ENCODE measurements at places on chromosomes 2 and 18. TPM values are rescaled to one million over a fixed set of nuclear protein-coding genes. Genes with fewer than 3 reads are reported as not detected.

Gene MYCN
- total RNA-seq, result 43.8 TPM

Gene PLCL1
- total RNA-seq, result 28.8 TPM

Gene ANO7
- total RNA-seq, result 2.6 TPM

DNA sequence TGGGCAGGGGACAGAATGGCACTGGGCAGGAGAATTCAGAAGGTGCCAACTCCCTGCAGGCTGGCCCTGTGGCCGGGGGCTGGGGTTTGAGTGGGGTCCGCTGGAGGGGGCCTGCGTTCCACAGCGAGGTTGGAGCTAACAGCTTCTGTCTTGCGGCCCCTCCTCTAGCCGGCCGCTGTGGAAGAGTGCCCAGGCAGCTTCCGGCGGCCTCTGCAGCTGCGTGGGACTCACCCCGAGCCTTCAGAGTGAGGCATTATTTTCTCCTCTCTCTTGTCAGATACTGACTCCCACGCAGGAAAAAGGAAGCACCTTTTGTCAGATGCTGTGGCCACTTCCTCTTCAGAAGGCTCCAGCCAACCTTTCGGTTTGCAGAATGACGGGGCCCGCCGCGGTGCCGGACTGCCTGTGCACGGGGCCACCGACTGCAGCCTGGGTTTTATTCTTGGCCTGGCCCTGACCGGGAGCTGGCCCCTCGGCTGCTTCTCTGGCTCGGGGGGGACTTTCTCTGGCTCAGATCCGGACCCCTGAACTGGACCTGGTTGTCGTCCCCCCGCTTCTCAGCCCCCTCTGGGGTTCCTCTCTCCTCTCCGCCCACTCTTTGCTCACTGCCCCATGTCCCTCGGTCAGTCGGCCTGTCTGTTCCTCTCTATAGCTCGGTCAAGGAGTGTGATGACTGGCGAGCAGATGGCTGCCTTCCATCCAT is 40.1 kb downstream of the ARHGAP25 start:
- no peak overlapping the region for H3K4me3 ChIP-seq
- no peak for DNase-seq
- H3K27ac ChIP-seq, result no peak overlapping the region
- H3K27me3 ChIP-seq, result peaks cover 9% of the 10 kb centered on the region
- H3K36me3 ChIP-seq, result no peaks in the 10 kb centered on the region
- H3K4me1 ChIP-seq, result no peaks in the 10 kb centered on the region

GRCh38 chr2:190136259-190136658 is 73.7 kb upstream of the MSTN start:
- DNase-seq, result no peak
- peaks cover 4% of the 10 kb centered on the region for H3K27me3 ChIP-seq
- H3K4me1 ChIP-seq, result no peaks in the 10 kb centered on the region
- peaks cover 17% of the 10 kb centered on the region for H3K36me3 ChIP-seq
- no peak overlapping the region for H3K27ac ChIP-seq

DNA sequence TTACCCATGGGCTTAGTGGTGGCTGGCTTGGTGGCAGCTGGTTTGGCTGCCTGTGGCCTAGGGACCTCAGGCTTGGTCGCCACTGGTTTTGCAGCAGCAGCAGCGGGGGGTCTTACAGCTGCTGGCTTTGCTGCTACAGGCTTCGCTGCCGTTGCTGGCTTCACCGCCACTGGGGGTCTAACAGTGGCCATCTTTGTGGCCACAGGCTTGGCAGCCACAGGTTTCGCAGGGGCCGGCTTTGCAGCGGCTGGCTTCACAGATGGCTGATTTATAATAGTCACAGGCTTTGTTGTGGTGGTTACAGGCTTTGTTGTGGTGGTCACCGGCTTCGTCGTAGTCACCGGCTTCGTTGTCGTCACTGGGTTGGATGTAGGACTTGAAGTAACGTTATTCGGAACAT is 77.8 kb downstream of the COL6A3 start:
- H3K27me3 ChIP-seq, result no peaks in the 10 kb centered on the region
- DNase-seq, result no peak
- H3K4me1 ChIP-seq, result no peaks in the 10 kb centered on the region
- peaks cover 6% of the 10 kb centered on the region for H3K36me3 ChIP-seq

- no peaks in the 10 kb centered on the region for H3K36me3 ChIP-seq
- H3K27me3 ChIP-seq, result no peaks in the 10 kb centered on the region
- H3K4me1 ChIP-seq, result no peaks in the 10 kb centered on the region
- no peak for DNase-seq
These were observed 423.5 kb upstream of the FANCL start for GRCh38 chr2:58664523-58665151.

DNA sequence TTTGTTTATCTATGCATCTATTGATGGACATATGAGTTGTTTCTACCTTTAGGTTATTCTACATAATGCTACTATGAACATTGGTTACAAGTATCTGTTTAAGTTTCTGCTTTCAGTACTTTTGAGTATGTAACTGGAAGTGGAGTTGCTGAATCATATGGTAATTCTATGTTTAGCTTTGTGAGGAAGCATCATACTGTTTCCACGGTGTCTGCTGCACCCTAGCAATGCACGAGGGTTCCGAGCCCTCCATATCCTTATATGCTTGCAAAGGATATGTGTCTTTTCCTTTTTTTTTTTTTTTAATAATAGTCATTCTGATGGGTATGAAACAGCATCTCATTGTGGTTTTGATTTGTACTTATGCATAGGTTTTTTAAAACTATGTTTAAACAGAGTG is 83.7 kb downstream of the FMNL2 start:
- no peak for DNase-seq
- H3K4me1 ChIP-seq, result peaks cover 61% of the 10 kb centered on the region
- H3K36me3 ChIP-seq, result no peaks in the 10 kb centered on the region
- peak overlapping the region; percentile 74 for H3K27ac ChIP-seq
- no peak overlapping the region for H3K4me3 ChIP-seq

Data from glutamatergic neuron (in vitro differentiated cells).